ENCODE measurements at places on chromosomes 1 and 21.

DNA sequence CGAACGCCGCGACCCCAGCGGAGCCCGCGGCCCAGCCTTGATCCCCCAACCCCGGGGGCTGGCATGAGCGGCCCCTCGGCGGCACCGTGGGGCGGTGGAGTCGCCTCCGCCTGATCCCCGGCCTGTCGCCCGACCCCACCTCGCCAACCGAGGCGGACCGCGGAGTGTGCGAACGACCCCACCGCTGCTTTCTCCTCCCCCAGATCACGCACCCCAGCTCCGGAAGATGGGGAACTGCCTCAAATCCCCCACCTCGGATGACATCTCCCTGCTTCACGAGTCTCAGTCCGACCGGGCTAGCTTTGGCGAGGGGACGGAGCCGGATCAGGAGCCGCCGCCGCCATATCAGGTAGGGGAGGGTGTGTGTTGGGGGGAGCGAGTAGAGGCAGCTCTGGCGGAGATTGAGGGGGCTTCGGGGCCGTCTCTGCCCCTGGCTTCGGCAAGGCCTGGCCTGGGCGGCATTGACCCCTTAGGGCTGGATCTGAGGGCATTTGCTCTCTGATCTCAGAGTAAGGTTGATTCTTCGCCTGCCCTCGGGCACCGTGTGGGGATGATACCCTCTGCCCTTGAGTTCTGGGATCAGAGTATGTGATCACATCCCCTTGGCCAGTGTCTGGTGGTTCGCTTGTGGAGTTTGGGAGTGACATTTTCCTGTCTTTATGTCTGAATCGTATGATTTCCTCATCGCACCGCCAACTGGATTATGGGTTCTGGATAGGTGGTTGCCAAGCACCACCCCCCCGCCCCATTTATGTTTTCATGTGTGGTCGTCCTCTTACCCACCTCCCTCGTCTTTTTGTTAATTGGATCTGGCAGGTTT is 668 bp downstream of the RNF11 start:
- DNase-seq: peak; percentile 19

- no peak for DNase-seq
Observed at GRCh38 chr1:57309630-57310029, 114.2 kb downstream of the DAB1 start.

- DNase-seq: no peak
Observed at GRCh38 chr1:14842891-14843290, 244.4 kb downstream of the KAZN start.

DNA sequence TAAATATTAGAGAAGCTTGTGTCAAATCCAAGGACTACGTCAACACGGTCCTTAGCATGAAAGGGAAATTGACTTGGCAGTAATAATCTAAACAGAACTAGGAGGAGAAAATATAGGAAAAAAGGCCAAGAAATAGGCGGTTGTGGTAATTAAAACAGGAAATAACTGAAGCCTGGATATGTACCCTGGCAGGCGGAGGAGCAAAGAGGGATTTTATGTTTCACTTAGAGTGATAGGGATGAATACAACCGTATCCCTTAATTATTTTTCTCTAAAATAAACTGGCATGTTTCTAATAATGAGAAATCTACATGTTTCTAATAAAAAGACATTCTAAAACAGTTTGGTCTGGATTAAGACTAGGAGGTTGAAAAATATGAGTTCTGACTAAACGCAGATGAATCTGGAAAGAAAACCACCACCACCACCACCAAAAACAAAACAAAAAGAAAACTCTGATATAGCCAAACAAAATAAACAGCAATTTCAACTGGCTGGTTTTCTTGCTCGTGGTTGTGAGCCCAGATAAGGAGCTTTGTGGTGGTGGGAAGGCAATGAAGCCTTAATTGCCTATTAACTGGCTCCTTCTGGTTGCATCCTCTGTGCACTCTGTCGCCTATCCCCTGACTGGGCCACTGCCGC is 334.2 kb upstream of the SNX7 start:
- DNase-seq: no peak

DNA sequence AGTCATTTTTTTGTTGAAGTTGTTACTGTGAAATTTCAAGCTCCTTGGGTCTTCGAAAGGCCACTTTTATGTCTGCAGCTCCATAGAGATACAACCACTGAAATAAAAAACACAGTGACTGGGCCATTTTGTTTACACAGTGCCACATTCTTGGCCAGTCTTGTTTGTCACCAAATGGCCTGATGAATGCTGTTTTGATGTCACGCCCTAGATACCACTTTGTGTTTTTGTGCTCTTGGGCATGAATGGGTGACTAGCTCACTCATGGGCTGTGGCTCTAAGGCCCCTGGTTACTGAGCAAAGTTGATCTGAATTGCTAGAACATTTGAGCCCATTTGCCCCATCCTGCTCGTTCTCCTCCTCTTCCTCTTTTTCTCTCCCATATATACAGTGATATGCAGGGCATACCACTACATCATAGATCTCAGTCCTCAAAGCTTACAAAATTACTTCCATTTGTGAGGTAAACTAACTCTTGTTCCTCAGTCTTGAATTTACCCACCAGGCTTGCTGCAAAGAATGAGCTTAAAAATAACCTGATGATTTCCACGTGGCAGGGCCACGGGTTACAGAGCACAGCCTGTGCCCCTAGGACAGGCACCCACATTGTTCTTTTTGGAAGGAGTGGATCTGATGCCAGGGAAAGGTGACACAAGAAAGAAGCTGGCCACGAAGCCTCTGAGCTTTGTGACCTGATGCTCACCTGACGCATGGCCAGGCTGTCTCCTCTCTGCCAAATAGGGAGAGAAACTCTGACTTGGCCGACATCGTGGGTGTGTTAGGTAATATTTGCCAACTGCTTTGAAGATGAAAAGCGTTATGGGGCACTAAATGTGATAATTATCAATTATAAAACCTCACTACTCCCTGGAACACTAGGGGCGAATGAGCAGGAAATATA is 92.4 kb downstream of the RUNX1 start:
- DNase-seq: no peak

DNA sequence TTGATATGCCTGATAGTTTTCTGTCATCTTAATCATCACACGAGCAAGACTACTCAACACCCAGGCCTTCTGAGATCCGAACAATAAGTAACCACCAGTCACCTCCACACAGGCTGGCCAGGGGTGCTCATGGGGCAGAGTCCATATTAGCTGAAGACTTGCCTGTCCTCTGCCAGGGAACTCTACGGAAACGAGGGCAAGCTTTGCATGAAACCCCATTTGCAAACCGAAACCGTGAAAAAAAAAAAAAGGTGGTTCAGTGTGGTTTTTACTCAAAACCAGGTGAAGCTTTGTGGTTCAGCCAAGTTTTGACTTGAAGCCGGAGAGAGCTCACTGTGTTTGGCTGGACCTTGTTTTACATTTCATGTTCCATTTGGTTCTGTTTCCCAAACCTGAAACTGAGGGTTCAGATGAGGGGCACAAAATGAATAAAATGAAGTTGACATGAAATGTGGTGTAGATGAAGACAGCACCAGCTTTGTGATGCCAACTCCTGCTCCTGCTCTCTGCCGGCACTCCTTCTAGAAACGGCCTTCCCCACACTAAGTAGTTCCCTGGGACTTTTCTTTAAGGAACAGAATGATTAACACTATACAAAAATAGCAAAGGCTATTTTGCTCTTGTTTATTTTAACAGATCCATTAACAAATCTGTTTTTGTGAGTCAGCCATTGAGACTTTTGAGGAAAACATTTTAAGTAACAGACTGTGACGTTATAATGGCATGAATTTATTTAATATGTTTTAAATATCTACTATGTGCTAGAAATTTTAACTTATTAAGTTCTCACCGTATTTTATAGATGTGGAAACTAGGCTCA is 74.7 kb downstream of the RUNX1 start:
- DNase-seq: peak; percentile 67

GRCh38 chr1:206421616-206422340 is 48.5 kb upstream of the IKBKE start:
- DNase-seq: no peak

- DNase-seq: no peak
Observed at GRCh38 chr1:172054172-172054571, 212.9 kb downstream of the DNM3 start.

Measured in CD4-positive, alpha-beta T cell treated with Interleukin-4 for 4 hours (primary cell).